Type B pancreatic cell (in vitro differentiated cells): ENCODE measurements at places on chromosomes 1 and 21.

- peak; percentile 77 for DNase-seq
Observed at GRCh38 chr1:160830321-160831153, 32.1 kb downstream of the CD244 start.

- no peak for DNase-seq
Observed at GRCh38 chr1:34929497-34929852, at the start of gene DLGAP3. Gene DLGAP3 (minus strand): TSS chr1:34929650. CDS start chr1:34905383, 24,267 bp downstream.

DNA sequence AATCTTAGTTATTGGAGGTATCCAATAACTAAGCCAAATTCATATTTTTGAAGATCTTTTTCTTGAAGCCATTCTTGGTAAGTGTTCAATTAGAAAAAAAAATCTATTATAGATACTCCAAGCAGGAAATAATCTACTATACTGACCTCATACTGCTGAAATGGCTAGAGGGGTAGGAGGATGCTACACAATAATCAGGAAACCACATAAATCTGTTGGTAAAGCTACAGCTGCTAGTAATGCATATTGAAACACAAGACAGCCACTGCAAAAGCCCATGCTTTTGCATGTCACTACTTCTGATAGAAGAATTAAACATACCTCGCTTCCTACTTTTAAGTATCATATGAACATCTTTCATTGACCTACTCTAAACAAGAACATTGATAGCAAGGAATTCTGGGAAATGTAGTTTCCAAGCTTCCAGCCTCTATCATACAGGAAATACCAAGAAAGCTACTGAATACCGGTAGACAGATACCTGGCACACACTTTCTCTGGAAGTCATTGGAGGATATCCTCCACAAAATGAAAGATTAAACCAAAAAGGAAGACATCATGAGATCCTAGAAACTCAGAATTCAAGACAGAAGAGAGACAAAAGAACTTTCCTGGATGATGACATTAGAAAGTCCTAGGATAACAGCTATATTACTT, 103.0 kb upstream of the VAV3 start:
- DNase-seq, result no peak

- DNase-seq, result no peak
Observed at GRCh38 chr1:19450811-19451515, 34.4 kb downstream of the CAPZB start.

- DNase-seq, result no peak
Observed at GRCh38 chr21:41620982-41621381, 113.0 kb upstream of the TMPRSS2 start.

DNA sequence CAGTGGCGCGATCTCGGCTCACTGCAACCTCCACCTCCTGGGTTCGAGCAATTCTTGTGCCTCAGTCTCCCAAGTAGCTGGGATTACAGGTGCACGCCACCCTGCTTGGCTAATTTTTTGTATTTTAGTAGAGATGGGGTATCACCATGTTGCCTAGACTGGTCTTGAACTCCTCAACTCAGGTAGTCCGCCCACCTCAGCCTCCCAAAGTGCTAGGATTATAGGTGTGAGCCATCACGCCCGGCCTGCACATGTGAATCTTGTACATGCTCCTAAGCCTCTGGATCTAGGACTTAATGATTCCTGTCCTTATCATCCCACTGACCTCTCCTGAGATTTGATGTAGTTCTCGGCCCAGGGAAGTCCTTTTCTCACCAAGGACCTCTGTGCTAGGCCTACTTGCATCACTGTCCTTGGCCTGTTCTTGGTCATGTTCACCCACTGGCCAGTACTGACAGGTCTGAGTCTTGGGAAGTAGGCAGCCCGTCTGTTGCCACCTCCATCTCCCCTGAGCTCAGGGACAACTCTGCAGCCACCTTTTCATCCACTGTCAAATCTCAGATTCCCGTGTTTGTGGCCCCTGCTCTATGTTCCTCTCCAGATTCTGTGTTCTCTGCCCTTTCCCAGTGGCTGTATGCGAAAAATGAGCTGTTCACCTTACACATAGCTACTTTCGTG, 9.4 kb downstream of the HYI start:
- DNase-seq, result no peak

DNA sequence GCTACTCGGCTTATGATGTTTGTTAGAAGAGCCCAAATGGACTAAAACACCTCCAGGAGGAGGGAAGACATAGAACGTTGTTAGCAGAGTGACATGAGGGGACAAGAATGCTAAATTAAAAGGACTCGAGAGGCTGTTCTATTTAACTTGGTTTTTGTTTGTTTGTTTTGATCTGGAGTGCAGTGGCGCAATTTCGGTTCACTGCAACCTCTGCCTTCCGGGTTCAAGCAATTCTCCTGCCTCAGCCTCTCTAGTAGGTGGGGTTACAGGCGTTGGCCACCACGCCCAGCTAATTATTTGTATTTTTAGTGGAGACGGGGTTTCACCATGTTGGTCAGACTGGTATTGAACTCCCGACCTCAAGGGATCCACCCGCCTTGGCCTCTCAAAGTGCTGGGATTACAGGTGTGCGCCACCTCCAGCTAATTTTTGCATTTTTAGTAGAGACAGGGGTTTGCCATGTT, 5.1 kb upstream of the HNRNPU start:
- no peak for DNase-seq

DNA sequence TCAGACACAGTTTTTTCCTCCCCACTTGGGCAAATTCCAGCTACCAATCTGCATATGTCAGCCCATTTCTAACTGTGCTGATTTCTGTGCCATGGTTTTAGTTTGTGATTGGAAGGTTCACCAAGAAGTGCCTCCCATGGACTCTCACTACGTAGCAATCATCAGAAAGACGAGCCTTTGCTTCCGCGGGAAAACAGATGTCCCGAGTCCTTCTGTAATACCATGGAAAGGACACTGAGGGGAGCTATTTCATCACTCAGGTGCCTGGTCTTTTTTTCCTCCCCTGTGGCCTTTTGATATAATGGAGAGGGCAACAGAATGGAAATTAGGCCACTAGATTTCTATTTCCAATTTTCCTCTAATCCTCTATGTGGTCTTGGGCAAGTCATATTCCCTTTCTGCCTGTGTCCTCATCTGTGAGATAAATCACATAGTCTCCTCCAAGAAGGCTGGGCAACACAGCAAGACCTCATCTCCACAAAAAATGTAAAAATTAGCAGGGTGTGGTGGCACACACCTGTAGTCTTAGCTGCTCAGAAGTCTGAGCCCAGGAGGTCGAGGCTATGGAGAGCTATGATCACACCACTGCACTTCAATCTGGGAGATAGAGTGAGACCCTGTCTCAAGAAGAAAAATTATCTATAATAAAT, 24.8 kb downstream of the LEMD1 start:
- no peak for DNase-seq

- no peak for DNase-seq
Observed at GRCh38 chr1:109061183-109061582, 14.6 kb downstream of the TAF13 start.

DNA sequence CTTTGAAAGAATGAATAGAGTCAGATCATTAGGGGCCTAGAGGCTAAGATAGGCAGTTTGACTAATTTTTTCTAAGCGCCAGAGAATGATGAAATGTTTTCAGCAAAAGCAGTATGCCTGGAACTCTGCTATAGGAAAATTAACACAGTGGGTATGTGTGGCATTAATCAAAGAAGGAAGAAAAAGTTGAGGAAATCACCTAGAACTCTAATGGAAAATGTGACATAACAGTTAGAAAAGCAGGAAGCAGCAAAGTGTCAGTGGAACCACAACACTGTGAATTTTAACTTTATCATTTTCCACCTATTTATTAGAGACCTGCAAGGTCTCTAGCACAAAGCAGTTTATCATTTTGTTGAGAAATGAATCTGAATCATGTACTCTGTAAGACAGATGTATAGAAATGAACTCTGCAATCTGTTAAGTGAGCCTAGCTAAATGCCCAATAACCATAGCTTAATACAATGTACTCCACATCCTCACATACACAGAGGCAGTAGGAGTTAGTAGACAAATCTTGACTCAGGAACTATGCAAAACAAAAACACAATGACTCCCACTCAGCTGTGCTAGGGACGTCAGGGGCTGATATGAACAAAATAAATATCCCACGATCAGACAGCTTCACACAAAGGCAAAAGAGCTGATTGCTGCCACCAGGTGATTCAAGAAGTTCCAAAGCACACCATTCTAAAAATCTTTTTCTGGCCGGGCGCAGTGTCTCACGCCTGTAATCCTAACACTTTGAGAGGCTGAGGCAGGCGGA, 500.7 kb upstream of the NFIA start:
- no peak for DNase-seq

DNA sequence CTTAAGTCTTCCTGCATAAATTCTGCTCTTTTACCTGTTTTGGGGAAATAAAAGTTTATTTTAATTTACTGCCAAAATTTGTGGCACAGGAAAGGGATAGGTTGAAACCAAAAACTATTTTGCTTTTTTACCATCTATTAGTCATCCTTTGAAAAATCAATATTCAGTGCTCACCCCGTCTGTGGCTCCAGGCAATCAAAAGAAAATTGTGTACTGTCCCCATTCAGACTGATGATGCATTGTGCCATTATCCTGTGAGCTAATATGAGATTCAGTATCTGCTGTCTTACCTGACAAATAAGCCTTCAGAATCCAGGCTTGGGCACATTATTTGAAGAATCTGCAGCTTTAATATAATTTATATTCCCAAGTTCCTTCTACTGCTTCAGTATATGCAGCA, 650.7 kb downstream of the KIF26B start:
- no peak for DNase-seq

GRCh38 chr1:47021070-47021469, 2.4 kb upstream of the CYP4X1 start:
- DNase-seq, result no peak

GRCh38 chr21:17925899-17926298, 106.7 kb upstream of the C21orf91 start:
- DNase-seq, result no peak

GRCh38 chr21:44029460-44030087, 17.5 kb downstream of the TRAPPC10 start:
- no peak for DNase-seq

DNA sequence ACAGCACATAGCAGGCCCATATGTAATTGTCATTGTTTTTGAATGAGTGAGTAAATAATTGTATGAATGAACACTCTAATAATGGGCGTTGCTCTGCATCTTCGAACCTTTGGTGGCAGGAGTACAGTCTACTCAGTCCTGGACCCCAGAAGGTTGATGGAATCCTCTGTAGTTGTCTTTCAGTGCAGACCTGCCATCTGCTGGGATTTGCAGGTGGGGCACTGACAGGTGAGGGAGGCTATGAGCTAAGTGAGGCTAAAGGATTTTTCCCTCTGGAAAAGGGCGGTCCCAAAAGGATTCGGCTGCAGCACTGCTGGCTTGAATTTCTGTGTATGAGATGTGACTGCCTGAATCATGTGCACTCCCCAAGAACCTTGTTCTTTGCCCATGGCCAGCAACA, 53.4 kb downstream of the PLXNA2 start:
- no peak for DNase-seq

DNA sequence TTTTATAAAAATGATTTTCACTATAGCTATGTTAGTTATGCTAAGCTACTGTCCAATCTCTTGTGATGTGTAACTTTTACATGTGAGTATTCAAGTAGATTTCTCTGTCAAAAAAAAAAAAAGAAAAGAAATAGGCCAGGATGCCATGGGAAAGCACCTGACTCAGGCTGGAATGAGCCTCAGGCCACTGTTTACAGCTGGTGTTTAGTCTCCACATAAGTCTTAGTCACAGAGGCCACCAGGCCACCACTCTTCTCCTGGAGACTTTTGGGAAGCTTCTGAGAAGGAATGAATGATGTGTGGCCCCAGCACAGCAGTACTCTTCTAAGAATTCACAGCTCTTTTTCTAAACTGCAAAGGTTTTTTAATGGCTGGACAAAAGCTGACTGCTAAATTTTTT, 48.9 kb downstream of the CHML start:
- no peak for DNase-seq

GRCh38 chr1:10788592-10789006, 7.8 kb downstream of the CASZ1 start:
- no peak for DNase-seq

DNA sequence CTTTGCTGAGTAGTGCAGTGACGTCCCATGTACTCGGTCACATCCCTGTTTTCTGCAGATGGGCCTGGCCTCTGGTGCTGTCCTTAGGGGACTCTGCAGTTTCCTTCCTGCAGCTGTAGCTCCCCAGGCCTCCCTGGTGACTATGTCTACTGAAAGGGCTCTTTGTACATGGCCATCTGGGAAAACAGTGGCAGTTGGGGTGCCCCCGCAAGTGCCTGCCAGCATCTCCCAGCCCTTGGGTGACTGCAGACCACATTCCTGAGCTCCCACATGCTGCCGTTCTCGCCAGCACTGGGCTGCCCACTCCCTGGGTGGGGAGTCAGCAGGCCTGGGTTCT, 37.5 kb upstream of the KCNA10 start:
- DNase-seq, result peak; percentile 49

- DNase-seq, result no peak
Observed at GRCh38 chr1:64839261-64839660, 94.4 kb downstream of the RAVER2 start.

DNA sequence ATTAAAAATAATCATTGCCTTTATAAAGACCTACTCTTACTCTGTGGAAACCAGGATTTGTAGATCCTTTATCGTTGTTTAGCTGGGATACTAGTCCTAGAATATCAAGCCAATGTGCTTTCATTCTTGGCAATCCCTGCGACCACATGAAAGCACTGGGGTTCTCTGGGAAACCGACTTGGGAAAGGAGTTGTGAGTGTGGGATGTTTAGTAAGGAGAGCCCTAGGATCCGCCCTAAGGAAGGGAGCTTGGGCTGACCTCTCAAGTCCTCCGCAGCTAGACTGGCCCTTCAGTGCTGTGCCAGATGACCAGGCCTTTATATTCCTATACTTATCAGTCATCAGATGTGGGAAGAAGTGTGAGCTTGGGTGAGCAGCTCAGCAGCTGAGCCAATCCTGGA, 5.2 kb upstream of the KRTAP19-8 start:
- no peak for DNase-seq

- DNase-seq, result no peak
Observed at GRCh38 chr1:190084552-190084951, 393.1 kb downstream of the BRINP3 start.

- no peak for DNase-seq
Observed at GRCh38 chr1:21651214-21652042, 17.7 kb downstream of the RAP1GAP start.

DNA sequence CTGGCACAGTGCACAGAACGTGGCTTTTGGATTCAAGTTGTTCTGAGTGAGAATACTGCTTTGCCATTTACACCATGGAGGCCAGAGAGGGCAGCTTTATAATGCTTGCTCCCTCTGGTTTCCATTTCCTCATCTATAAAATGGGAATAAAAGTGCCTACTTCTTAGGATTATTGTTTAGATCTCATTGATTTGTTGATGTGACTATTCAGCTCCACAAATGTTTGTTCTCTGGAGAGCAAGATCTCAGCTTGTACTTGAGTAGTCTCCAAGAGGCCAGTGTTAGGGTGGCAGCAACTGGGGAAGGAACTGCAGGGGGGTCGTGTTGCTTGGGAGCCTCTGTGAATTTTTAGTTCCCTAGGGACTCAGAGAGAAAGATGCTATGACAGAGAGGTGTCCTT, 55.2 kb downstream of the YARS1 start:
- no peak for DNase-seq

GRCh38 chr21:41326414-41327080, 9.9 kb downstream of the FAM3B start:
- DNase-seq, result peak; percentile 62

- DNase-seq, result no peak
Observed at GRCh38 chr21:34266351-34266750, 97.5 kb upstream of the KCNE2 start.

GRCh38 chr1:148158341-148159003, 6.4 kb upstream of the NBPF11 start:
- no peak for DNase-seq

- no peak for DNase-seq
Observed at GRCh38 chr1:64235181-64235580, 31.8 kb downstream of the UBE2U start.
